ENCODE measurements at places on chromosomes 2 and 18.

- DNase-seq: no peak
These were observed 25.5 kb downstream of the ASB18 start for GRCh38 chr2:236238751-236239150.

- no peak for DNase-seq
These were observed 268.1 kb upstream of the ATP5MC3 start for GRCh38 chr2:175449616-175450015.

DNA sequence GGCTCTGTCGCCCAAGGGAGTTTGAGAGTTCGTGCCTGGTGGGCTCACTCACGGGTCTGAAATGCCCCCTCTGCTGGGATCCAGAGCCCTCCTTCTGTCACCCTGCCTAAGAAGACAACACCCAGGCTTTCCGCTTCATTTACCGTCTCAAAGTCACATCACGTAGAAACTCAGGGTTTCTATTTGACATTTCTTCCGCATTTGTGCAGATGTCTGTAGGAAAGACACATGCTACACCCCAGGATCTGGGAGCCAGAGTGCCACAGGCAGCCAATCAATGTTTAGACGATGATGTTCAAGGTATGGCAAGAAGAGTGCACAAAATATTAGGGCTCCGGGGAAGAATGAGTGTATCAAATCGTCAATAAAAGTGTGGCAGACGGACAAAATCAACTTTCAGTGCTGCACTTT, 24.4 kb upstream of the ACKR3 start:
- no peak for DNase-seq

DNA sequence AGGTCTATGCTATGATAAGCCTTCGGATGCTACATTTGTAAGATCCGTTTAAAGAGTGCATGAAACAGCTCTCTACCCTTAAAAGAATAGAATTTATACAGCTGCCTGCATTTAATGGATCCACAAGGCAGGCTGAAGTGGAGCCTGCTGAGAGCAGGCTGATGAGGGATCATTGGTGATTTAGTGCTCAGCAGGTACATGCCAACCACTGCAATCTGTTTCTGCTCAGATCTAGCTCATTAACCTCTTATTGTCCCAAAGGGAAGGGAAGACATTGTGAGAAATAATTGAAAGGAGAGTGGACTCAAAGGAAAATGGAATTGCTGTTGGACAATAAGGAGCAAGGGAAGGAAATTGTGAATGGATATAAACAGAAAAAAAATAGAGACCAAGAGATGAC, 822.6 kb downstream of the TRIB2 start:
- DNase-seq: no peak

GRCh38 chr2:226638576-226638975, 161.0 kb downstream of the IRS1 start:
- DNase-seq: no peak

GRCh38 chr2:26721115-26722032, 28.9 kb downstream of the KCNK3 start:
- DNase-seq: no peak

DNA sequence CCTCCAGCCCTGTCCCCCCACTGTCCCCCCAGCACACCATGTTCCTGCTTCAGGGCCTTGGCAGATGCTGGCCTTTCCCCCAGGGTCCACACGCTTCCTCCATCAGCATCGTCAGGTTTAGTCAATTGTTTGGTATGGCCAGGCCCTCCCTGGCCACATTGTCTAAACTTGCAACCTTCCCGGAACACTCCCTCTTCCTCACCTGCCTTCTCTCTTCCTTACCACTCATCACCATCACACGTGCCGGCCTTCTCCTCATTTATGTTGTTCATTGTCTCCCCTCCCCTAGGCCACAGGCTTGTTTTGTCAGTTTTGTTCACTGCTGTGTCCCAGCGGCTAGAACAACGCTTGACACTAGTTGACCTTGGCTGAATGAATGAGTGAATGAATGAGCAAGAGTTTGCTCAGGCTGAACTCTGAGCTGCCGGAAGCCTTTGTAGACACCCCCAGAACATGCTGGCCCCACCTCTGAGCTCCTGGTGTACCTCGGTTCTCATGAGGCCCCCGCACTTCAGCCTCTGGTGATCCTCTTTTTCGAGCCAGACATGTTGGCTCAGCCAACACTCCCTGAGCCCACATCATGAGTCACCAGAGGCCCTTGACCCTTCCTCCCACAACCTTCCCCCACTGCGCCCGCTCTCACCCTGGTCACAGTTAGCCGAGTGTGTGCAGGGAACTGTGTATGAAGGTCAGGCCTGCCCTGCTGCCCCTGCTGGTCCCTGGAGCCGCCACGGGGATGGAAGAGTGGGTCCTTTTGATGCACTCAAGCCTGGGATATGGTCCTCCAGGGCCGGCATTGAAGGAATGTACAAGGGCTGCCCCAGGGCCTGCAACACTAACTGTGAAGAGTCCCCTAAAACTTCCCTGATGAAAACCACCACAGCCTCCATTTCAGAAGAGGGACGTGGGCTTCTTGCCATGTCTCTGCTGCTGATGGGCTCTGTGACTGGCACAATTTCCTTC, 57.5 kb downstream of the HS1BP3 start:
- no peak for DNase-seq

DNA sequence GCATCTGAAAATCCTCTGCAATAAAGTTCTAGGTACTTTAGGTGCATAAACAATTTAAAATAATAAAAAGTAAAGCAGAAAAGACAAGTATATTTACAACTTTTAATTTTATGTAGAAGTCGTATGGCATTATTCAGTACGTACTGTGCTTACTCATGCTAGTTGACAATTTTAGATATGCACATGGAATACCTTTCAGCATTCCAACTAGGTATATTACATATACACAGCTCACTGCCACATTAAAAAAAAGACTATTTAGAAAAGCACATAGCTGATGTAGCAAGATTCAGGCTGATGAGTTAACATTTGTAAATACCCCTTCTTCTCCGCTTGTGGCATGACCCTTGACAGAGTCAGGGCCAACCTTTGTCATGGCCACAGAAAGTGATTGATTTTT, 171.2 kb downstream of the FBXO15 start:
- DNase-seq: no peak

GRCh38 chr2:97701186-97701585, 12.2 kb upstream of the ZAP70 start:
- DNase-seq: no peak

DNA sequence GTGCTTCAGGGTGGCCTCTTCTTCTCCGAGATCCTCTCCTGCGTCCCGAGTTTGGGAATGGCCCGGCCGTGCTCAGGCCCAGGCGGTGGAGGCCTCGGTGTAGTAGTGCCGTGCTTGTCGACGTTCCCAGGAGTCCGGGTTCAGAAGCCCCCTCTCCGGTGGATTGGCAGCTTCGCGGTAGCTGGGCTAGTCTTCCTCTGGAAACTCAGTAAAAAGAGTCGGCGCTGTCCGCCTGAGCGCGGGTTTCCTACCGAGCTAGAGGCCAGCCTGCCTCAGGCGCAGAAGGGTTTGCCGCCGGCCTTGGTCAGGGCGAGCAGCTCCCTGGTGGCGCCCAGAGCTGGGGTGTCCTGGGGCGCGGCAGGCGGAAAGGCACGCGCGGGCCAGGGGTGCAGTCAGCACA, 3.2 kb downstream of the RALBP1 start:
- no peak for DNase-seq

DNA sequence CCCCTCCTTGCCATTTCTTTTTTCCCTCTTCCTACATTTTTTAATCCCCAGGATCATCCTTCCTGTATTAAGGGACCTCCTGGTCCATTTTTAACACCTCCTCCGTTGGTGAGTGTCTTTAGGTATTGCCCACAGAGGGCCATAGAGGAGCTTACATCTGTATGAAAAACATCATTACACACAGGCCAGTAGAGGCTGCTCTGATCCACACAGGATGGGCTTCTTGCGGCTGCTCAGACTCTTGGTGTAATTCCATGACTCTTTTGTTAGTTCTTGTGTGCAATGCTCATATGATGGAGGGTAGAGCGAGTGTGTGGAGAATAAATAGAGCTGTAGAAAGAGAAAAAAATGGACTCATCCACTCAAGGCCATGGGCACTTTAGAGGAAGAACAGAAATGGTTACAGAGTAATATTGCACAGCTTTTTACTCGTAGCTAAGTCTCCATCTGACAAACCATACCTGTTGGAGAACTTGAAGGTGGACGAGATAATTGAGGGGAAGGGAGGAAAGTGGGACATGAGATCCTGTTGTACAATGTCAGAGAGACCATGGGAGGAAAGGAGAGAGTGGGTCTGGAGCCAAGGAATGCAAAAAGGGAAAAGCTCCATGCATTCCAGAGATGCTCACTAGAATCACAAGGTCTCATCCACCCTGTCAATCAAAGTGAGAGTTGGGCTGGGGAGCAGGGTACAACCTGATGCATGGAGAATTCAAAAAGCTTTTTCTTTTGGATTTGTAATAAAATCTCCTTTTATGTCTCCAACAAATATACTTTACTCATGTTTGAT, 129.7 kb upstream of the TNP1 start:
- DNase-seq: no peak

GRCh38 chr2:210727549-210727948, 171.2 kb downstream of the CPS1 start:
- no peak for DNase-seq

GRCh38 chr2:149573760-149574159, 13.8 kb downstream of the MMADHC start:
- DNase-seq: no peak

DNA sequence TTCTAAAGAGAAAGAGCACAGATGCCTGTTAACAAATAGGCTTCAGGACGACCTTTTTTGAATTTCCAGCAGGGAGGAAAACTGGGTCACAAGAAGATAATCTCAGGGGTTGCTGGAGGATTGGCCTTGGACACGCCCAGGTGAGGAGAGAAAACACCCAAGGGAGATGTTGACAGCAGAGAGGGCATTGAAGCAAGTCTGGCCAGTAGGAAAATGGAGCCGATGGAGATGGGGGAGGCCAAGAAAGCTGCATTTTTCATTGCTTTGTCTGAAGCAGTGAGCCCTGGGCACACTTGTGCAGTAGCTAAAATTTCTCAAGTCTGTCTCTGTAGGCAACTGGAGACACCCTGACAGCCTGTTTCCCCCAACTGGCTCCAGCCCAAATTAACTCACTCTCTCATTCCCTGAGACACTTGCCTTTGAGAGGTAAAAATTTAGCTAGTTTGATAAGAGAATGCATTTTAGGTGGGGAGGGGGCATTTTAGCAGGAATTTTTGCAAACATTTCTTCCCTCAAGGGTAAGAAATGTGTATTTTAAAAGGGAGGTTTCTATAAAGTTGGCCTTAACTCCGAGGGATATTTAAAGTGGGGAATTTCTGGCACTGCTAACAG, 165.5 kb downstream of the TGIF1 start:
- no peak for DNase-seq

DNA sequence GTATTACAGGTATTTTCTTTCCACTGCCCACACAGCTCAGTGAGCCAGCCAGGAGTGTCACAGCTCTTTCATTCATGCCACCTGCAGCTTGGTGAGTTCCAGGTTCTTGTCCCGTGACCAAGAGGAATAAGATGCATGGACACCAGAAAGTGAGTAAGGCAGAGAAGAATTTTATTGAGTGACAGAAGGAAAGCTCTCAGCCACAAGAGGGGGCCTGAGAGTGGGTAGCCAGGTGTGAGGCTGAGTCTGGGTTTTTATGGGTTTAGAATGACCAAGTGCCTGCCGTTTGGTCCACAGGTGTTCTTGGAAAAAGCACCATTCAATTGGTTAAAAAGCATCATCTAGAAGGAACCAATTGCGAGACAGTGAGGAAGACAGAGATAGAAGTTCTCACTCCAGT, 1097.1 kb upstream of the SLC39A10 start:
- DNase-seq: no peak

- DNase-seq: peak; percentile 16
These were observed 35.3 kb downstream of the LRRFIP1 start for GRCh38 chr2:237662671-237663093.

DNA sequence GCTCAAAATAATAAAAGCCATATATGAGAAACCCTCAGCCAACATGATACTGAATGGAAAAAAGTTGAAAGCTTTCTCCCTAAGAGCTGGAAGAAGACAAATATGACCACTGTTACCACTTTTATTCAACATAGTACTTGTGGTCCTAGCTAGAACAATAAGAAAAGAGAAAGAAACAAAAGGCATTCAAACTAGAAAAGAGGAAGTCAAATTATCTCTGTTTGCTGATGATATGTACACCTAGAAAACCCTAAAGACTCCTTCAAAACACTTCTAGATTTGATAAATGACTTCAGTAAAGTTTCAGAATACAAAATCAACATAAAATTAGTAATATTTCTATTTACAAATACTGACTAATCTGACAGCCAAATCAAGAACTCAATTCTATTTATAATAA, 328.8 kb upstream of the GCFC2 start:
- DNase-seq: no peak

GRCh38 chr2:218234521-218234920, 17.5 kb downstream of the ARPC2 start:
- no peak for DNase-seq

- no peak for DNase-seq
These were observed 107.8 kb downstream of the ZNF521 start for GRCh38 chr18:25244170-25244569.

- DNase-seq: no peak
These were observed 26.7 kb downstream of the STARD6 start for GRCh38 chr18:54330768-54331548.

DNA sequence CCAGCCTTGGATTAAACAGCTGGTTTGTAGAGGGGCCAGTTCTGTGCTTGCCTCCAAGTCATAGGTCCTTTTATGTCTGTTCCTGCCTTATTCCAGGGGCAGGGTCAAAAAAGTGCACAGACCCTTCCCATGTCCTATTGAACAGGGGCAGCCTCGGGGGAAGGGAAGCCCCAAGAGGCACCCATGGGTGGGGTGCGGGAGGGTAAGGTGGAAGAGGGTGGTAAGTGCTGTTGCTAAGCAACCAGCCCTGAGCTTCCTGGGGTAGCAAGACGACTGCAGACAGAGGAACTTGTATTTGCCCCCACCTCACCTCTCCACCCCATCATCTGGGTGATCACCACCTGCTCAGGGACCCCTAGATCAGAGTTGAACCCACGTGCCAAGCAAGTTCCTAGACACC, 7.7 kb downstream of the DNMT3A start:
- no peak for DNase-seq

GRCh38 chr2:54274781-54275242, 18.8 kb upstream of the TSPYL6 start:
- DNase-seq: no peak

DNA sequence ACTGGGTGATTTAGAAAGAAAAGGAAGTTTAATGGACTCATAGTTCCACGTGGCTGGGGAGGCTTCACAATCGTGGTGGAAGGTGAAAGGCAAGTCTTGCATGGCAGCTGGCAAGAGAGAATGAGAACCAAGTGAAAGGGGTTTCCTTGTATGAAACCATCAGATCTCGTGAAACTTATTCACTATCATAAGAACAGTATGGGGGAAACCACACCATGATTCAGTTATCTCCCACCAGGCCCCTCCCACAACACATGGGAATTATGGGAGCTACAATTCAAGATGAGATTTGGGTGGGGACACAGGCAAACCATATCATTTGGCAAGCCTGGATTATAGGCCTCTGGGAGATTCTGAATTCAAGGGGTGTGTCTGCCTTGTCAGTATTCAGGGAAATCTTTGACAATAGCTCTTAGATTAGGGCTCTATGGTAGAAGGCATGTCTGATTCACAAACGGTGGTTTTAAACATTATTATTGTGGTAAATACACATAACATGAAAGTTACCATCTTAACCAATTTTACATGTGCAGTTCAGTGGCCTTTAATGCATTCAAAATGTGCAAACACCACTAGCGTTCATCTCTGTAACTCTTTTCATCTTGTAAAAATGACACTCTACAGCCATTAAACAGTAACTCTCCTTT, 15.3 kb upstream of the PLB1 start:
- no peak for DNase-seq

Data from amygdala (tissue), 56 donors.